ENCODE measurements at places on chromosomes 3 and 15.

DNA sequence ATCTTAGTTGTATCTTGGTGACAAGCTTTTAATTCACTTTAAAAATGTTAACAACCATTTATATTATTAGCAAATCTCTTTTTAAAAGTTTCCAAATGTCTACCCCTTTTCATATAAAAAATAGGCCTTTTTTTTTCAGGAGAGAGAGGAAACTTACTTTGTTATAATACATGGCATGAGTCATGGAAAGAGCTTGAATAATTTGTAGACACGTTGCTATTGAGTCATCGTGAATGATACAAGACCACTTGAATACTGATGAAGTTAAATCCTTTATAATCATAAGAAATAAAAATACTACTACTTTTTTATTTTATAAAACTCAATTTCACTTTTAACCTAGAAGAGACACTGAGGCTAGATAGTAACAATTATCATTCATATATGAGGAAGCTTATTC lies 70.3 kb upstream of the BBX start:
- DNase-seq = no peak

DNA sequence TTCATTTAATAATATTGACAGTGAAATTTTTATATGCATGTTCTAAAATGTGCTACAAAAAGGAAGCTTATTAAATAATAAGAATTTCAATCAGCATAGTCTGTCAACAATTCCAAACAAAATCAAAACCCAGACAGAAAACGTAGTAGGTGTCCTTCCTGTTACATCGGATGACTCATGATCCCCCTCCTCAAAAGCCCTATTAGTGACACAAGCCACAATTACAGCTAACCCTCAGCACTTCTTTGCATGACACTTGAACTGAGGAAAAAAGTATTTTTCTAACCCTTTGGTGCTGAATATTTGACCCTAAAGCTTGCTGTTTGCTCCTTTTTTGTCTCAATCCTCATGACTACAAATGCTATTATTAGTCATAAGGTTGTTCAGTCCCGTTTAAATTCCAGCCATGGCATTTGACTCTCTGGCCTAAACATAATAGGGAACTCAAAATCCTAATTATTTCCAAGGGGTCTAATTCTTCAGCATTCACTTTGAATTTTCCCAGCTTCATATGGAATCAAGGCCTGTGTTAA lies 78.1 kb downstream of the COL8A1 start:
- no peak for DNase-seq

DNA sequence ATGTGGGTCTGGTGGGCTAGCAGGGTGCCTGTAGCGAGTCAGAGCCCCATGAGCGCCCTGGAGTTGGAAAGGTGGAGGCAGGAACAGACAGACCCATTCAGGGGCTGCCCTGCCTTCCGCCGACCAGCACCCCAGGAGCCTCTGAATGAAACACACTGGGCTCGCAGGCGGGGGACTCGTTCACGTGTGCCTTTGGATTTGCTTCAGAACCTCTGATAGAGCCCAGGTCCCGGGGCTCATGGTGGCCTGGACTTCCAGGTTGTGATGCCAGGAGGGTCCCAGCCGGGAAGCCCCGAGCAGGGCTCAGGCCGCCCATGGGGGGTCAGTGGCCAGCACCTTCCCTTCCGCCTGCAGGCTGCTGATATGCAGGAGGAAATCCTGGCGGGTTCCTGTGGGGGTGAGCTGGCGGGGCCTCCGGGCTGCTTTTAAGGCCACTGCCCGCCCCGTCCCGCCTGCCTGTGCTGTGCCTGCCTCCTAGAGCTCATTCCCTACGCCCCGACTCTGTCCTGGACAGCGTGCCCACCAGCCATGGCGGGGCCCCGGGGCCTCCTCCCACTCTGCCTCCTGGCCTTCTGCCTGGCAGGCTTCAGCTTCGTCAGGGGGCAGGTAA lies at the start of gene STAB1:
Gene STAB1, plus strand, starts transcription at position 453 of the 610 bp plus-strand sequence. Its CDS starts 76 bp downstream, at position 529.
- DNase-seq = no peak

- DNase-seq = no peak
Observed at GRCh38 chr3:195366200-195366925, 76.5 kb downstream of the ACAP2 start.

GRCh38 chr15:81338170-81339007 lies 14.4 kb upstream of the STARD5 start:
- no peak for DNase-seq
